ENCODE measurements at places on chromosomes 2 and 18.

DNA sequence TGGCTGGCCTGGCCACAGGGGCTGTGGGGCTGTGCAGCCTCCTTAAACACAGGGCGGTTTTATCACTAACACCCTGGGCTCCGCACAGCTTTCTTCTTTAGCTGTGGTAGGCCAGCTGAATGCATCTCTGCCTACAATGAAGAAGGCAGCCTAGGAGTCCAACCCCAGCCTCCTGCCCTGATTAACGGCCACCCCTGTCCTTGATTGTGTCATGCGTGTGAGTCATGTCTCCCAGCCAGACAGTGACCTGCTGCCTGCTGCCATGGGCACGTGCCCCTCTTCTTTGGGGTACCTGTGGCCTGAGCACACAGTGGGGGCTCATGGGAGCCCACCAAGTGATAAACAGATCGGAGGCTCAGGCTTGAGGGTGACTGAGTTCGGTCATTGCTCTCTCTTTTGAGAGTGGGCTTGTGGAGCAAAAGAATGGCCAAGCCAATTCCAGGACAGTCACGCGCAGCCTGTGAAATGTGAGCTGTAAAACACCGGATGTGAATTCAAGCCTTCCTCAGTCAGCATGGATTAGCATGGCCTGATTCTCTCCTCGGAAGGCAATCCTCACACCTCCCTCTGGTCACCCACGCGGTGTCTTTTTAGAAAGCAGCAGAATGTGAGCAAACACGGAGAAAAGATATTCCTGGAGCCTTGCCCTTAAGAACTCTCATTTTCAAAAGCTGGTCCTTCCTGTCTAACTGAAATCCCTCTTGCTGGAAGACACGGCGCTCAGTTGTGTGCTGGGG lies 144.1 kb downstream of the CELF4 start:
- DNase-seq, result no peak

- no peak for DNase-seq
Observed at GRCh38 chr18:70116949-70117348, 88.5 kb downstream of the RTTN start.

- DNase-seq, result no peak
Observed at GRCh38 chr2:119983108-119983507, 29.8 kb upstream of the EPB41L5 start.

DNA sequence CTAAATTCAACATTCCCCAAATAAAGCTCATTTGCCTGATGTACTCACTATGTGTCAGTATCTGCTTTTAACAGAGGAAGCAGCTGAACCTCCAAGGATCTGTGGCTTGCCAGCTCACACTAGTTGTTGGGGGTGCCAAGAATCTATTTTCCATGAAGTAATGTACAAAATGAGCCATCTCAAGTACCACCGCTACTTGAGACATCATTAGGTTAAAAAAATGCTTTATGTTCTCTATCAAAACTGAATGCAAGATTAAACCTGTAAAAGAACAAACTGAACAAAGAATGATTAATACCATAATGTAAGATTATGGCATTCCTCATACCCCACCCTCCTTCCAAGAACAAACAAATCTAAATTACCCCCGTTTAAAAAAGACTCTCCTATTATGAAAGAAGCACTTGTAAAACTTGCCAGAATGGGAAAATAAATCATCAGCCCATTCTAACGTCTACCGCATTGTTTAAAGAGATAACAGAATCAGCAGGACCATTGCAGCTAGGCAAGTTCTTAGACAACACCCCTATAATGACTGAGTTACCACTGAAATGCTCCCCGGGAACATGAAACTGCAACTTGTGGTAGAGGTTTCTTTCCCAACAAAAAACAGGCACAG lies 471.6 kb downstream of the DLGAP1 start:
- DNase-seq, result no peak

GRCh38 chr2:32711219-32711618 lies 83.4 kb downstream of the TTC27 start:
- DNase-seq, result no peak

GRCh38 chr18:49745045-49746014 lies 68.0 kb downstream of the ACAA2 start:
- no peak for DNase-seq

DNA sequence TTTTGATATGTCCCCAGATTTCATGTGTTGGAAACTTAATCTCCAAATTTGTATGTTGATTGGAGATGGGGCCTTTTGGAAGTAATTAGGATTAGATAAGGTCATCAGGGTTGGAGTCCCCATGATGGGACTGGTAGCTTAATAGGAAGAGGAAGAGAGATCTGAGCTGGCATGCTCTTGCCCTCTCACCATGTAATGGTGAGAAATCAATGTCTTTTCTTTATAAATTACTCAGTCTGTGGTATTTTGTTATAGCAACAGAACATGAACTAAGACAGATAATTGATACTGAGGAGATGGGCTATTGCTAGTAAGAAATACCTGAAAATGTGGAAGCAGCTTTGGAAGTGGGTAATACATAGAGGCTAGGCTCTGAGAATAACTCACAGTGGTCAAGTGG lies 48.0 kb downstream of the CDC42EP3 start:
- DNase-seq, result no peak

- no peak for DNase-seq
Observed at GRCh38 chr2:45173513-45173912, 164.3 kb upstream of the SIX2 start.

- no peak for DNase-seq
Observed at GRCh38 chr2:231497651-231498050, 32.6 kb downstream of the NMUR1 start.

- no peak for DNase-seq
Observed at GRCh38 chr2:216004697-216005283, 8.6 kb downstream of the MREG start.

- no peak for DNase-seq
Observed at GRCh38 chr2:49860170-49860569, 705.9 kb upstream of the FSHR start.

DNA sequence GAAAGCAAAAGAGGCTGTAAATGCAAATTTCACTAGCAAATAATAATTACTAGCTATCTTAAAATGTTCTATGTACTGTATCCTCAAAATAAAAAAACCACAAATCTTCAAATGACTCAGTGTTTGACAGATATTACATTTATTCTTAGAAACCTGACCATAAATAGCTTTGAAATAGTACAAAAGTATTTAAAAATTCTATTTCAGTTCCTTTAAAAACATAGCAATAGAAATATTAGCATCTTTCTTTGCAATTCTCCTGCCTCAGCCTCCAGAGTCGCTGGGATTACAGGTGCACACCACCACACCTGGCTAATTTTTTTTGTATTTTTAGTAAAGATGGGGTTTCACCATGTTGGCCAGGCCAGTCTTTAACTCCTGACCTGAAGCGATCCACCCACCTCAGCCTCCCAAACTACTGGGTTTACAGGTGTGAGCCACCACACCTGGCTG lies 50.6 kb downstream of the MSH6 start:
- DNase-seq, result no peak

- DNase-seq, result no peak
Observed at GRCh38 chr2:144678736-144679135, 158.8 kb upstream of the ZEB2 start.

- DNase-seq, result no peak
Observed at GRCh38 chr18:998936-999335, 94.3 kb downstream of the ADCYAP1 start.

GRCh38 chr2:208819190-208819589 lies 412.6 kb downstream of the PTH2R start:
- no peak for DNase-seq

GRCh38 chr2:85238607-85239006 lies 89.2 kb downstream of the TGOLN2 start:
- no peak for DNase-seq

- DNase-seq, result no peak
Observed at GRCh38 chr2:190447766-190448165, 39.6 kb downstream of the MFSD6 start.

GRCh38 chr2:134227666-134228065 lies 26.2 kb upstream of the MGAT5 start:
- DNase-seq, result no peak

DNA sequence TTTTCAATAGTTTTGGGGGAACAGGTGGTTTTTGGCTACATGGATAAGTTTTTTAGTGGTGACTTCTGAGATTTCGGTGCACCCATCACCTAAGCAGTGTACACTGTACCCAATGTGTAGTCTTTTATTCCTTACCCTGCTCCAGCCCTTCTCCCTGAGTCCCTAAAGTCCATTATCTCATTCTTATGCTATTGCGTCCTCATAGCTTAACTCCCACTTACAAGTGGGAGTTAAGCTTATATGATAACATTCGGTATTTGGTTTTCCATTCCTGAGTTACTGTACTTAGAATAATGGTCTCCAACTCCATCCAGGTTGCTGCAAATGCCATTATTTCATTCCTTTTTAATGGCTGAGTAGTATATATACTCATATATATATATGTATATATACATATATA lies 90.9 kb upstream of the ACSL3 start:
- DNase-seq, result no peak
